Activated CD4-positive, alpha-beta T cell treated with anti-CD3 and anti-CD28 coated beads, Interleukin-2, amount 50 U/mL, for 48 hours (primary cell): ENCODE measurements at places on chromosomes 4 and X.

DNA sequence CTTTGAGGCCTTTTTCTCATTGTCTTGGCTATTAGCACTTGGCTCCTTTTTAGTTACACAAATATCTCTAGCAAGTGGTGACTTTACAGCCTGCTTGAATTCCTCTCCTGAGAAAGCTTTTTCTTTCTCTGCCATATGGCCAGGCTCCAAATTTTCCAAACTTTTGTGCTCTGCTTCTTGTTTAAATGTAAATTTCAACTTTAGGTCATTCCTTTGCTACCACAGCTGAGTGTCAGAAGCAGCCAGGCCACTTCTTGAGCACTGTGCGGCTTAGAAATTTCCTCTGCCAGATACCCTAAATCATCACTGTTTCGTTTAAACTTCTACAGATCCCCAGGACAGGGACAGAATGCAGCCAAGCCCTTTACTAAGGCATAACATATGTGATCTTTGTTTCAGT, 222.4 kb downstream of the FBXO8 start:
- no peak for DNase-seq

GRCh38 chrX:107706309-107706708, 69.3 kb downstream of the TSC22D3 start:
- DNase-seq = no peak

DNA sequence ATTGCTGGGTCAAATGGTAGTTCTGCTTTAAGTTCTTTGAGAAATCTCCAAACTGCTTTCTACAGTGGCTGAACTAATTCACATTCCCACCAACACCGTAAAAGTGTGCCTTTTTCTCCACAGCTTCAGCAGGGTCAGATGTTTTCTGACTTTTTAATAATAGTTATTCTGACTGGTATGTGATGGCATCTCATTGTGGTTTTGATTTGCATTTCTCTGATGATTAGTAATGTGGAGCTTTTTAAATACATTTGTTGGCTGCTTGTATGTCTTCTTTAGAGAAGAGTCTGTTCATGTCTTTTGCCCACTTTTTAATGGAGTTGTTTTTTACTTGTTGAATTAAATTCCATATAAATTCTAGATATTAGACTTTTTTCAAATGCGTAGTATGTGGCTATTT, 257.5 kb upstream of the ANKRD50 start:
- no peak for DNase-seq

DNA sequence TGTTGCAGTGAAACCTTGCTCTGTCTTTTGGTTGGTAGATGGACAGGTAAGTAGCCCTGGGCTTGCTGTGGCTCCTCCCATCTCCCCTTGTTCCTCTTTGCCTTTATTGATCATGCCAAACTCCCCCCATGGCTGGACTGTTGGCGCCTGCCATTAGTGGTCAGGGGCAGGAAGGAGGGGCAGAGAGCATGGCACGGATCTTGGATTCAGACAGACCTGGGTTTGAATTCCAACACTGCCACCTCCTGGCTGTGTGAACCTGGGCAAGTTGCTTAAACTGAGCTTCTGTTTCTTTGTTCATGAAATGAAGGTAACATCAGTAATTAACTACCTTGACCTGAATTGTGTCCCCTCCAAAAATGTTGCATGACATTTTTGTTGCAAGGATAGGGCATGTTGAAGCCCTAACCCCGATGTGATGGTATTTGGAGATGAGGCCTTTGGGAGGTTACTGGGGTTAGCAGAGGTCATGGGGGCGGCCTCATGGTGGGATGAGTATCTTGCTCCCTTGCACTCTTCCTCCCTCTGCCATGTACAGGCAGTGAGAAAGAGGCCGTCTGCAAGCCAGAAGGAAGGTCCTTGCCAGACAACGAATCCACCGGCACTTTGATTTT, 6.0 kb downstream of the SLC2A9 start:
- DNase-seq = peak; percentile 53

DNA sequence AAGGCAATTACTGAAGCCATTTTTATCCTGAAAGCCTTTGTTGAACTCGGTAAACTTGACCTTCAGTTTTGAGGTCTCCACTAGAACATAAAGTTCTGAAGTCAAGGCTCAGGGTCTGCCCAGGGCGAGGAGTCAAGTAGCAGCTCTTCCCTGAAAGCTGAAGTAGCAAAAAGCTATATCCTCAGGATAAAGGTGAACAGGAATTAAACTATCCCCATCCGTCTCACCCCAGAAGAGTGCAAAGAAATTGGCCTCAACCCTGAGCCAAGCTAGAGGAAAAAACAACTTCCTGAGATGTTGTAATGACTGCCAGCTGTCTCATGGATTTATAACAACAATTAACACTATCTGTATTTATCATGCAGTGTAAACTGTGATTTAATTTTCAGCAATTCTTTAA, 590.8 kb downstream of the SPRY1 start:
- no peak for DNase-seq

- DNase-seq = no peak
Measured at GRCh38 chr4:164358400-164358799, 395.5 kb upstream of the SMIM31 start.

DNA sequence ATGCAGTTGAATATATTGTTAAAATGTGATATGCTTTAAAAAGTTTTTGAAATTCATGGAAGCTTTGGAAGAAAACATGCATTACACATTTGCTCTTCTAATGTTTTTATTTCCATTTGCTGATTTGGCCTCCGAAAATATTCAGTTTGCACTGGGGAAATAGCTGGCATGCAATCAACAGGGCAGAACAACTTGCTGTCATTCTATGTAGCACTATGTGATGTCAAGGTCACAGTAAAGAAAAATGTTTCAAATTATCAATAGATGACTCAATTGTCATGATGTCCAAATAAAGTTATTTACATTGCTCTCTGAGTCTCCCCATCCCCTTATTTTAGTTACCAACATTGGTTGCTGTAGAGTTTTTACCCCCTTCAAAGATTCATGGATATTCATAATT, 119.2 kb downstream of the TLL1 start:
- no peak for DNase-seq

DNA sequence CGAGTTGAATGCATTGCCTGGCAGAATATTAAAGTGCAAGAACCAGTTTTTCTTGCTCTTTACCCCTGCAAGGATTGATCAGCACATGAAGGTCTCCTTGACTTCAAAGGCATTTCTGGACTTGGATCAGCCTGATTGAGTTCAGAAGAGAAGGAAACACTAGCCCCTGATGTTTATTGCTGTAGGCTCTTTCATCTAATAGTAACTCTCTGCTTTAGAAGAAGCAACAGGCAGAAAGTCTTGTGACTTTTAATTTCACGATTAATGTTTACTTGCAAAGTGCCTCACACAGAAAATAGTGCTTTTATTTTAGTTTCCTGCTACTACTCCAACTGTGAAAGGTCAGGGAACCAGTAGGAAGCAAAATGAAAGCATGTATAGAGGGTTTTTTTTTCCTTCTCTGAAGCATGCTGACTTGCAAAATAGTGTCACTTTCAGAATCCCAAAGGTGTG, 69.1 kb downstream of the PCDH7 start:
- DNase-seq = no peak

- no peak for DNase-seq
Measured at GRCh38 chr4:160009656-160010493, 907.0 kb downstream of the RAPGEF2 start.

DNA sequence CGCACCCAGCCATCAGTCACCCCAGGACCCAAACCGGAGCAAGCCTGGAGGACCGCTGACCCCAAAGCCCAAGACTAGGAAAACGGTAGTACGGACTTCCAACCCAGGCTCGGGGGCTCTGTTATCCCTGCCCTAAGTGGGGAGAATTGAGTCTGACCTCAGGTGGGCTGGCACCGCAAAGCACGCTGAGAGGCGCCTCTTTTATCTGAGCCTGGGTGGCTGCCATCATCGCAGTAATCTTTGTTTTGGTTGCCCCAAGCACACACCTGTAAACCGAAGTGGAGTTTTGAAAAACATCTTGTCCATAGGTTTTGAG, 894 bp upstream of the SH3RF1 start:
- no peak for DNase-seq

DNA sequence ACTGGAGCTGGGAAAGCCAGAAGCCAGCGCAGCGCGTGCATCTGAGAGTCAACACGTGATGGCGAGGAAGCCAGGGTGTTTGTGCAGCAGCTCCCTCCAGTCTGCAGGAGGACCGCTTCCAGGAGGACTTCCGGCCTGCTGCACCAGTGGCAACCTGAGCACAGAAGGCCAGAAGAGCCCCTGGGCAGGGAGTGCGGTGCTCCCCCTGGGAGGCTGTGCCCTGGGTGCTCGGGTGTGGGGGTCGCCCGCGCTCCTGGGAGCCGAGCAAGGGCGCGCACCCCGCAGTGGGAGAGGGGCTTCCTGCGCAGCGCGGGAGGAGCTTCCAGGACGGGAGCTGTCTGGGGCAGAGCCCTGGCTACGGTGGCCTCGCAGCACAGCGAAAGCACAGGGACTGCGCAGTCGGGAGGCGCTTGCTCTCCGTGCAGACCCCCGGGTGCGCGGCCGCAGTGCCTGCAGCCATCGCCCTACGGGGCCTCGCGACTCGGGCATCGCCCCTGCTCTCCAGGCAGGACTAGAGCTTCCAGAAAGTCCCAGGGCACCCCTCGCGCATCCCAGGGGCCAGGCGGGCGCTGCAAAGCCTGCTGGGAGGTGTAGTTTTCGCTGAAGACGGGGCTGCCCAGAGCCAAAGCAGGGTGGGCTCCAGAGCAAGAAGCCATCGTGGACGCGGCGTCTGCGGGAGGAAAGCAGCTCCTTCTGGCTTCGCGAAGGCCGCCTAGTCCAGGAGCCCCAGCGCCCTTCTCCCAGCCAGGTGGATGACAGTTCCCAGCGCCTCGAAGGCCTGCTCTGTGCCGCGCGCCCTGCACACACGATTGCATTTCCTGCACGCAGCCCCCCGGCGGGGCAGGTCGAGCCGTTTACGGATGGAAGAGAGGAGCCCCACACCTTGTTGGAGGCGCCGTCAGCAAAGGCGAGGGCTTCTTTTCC, 24.1 kb upstream of the WFS1 start:
- DNase-seq = no peak

GRCh38 chrX:101460669-101461068, 24.6 kb upstream of the ARMCX4 start:
- no peak for DNase-seq

DNA sequence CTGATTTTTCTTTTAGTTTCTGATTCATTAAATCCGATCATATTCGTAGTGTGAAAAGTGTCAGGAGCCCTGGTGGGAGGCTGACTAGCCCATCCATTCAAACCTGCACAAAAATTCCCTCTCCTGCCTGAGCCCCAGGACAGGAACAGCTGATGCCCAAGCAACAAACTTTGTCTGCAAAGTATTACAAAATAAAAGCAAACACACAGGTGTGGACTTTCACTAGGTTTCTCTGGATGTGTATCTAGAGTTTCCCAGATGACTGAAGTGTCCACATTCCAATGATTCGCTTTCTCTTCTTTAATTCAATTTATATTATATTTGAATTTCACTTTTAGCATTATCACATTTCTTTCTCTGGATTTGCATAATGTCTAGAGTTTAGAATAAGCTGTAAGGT, 18.2 kb upstream of the FAM9B start:
- DNase-seq = no peak

DNA sequence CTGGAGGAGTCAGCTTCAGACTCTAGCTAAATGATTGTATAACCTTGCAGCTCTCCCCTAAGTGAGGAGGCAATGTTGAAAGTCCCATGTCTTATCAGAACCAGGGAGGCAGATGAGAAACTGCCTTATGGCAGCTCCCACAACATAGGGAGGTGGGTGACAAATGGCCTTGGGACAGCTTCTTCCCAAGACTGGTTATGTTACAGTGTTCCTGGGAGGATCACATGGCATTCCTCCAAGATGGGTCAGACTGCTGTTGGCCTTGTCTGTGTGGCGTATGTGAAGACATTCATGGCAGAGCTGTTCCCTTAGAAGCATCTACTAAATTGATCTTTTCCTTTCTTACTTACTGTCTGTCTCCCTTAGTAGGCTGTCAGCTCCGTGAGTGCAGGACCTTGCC, 42.0 kb downstream of the HPRT1 start:
- no peak for DNase-seq

- DNase-seq = no peak
Measured at GRCh38 chr4:79334783-79335182, 8.9 kb upstream of the NAA11 start.

- no peak for DNase-seq
Measured at GRCh38 chr4:31793907-31794306, 1073.7 kb downstream of the PCDH7 start.

DNA sequence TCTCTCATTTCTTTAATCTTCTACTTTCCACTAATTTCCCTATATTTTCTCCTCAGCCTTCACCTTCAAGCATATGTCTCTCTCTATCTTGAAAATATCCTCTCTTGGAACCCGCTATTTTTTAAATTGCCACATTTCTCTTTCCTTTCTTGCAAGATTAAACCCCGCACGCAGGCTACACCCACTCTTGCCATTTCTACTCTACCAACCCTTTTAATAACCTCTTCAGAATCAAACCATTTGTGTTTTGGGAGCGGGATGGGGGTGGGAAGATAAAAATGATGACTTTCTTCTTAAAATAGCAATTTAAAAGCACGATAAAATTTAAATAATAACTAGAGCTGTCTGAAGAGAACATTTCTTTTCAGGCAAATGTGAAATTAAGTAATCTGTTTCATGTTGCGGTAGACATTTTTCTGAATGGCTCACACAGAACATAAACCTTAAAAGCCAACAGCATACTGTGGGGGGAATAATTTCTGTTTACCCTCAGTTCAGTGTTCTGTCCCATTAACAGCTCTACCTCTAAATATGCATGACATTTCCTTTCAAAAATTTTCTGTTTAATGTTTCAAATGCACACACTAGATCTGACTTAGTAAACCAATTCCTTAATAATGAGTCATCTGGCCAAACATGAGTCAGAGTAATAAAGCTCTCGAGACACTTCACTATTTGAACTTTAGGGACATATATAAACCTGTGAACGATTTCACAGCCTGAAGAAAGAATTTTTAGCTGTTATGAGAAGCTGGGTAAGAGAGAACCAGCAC, 20.5 kb downstream of the ARSJ start:
- DNase-seq = no peak

GRCh38 chr4:15690020-15690809, 8.6 kb downstream of the FAM200B start:
- no peak for DNase-seq

GRCh38 chrX:154349979-154350378, 24.5 kb downstream of the FLNA start:
- DNase-seq = no peak

GRCh38 chr4:108651014-108651791, 804 bp downstream of the OSTC start:
- DNase-seq = no peak

GRCh38 chr4:28010577-28011240, 1150.1 kb downstream of the STIM2 start:
- no peak for DNase-seq

DNA sequence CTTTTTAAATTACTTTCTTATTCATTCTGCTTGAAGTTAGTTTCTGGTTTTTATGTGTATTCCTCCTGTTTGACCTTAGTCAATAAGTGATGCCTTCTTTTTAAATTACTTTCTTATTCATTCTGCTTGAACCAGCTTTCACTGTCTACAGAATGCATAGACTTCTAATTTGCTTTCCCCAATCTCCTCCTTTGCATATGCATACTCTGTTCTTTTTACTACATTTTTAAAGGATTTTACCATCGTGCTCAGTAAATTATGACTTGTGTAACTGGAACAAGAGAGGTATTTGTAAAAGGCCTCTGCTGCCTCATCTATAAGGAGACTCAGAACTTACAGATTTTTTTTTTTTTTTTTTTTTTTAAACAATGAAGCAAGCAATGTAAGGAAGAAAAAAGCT, 228.7 kb downstream of the PPP3CA start:
- DNase-seq = no peak
